ENCODE measurements at places on chromosomes 3 and 15.

DNA sequence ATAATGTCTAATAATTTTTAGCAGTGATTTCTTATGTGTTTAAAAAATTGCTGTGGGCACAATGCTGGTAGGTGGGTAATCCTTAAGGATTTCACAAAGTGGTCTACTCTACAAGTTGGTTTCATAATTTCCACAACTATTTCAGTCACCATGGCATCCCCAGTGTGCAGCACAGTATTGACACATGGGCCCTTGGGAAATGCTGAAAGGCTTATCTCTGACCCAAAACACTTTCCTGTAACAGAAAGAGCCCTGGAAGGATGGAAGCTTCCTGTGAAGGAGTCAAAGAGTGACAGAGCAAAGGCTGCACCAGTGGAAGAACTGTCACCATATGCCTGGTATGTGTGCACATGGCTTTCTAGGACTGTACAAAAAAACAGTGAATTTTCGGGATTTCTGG, 153.7 kb downstream of the ANO10 start:
- no peak for DNase-seq

- DNase-seq = no peak
These were observed 29.5 kb downstream of the P2RY14 start for GRCh38 chr3:151248772-151249337.

DNA sequence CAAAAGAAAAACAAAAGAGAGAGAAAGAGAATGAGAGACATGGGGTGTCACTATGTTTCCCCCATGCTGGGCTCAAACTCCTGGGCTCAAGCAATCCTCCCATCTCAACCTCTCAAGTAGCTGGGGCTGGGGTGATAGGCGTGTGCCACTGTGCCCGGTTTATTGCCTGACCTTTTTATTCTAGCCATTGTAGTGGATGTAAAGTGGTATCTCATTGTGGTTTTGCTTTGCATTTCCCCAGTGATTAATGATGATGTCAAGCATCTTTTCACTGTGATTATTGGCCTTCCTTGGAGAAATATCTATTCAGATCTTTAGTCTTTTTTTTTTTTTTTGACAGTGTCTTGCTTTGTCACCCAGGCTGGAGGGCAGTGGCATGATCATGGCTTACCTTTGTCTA, 37.7 kb upstream of the GK5 start:
- no peak for DNase-seq

GRCh38 chr15:92848852-92849598, 51.1 kb upstream of the CHD2 start:
- DNase-seq = no peak

- no peak for DNase-seq
These were observed 219.0 kb downstream of the SHQ1 start for GRCh38 chr3:72629191-72629631.

DNA sequence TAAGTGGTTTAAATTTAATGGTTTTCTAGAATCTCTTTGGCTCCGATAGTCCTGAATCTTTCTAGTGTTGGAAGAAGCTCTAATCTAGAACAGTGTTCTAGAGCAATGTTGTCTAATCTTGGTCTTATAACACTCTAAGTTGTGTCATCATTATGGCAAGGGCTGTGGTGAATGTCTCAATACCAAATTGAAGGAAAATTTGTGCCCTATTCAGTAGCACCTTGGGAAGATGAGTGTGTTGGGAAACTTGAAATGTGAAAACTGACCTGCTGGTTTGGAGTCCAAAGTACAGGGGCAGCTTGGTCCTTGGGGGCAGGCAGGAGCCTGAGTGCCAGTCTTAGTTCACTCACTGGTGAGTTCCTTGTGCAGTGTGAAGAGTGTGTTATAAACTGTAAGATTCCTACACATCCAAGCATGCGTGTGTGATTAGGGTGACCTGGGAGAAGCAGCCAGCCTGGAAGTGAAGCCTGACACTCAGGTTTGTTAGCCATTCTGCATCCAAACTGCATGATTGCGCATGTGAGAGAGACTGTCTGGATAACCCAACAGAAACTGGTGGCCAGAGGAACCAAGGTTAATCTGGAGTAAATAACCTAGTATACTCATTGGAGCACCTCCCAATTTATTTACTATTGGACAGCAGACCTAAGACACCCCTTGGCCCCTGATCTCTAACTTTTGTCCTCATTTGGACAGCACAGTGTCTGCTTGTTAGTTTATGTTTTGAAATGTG, 14.6 kb downstream of the ZNF592 start:
- no peak for DNase-seq

DNA sequence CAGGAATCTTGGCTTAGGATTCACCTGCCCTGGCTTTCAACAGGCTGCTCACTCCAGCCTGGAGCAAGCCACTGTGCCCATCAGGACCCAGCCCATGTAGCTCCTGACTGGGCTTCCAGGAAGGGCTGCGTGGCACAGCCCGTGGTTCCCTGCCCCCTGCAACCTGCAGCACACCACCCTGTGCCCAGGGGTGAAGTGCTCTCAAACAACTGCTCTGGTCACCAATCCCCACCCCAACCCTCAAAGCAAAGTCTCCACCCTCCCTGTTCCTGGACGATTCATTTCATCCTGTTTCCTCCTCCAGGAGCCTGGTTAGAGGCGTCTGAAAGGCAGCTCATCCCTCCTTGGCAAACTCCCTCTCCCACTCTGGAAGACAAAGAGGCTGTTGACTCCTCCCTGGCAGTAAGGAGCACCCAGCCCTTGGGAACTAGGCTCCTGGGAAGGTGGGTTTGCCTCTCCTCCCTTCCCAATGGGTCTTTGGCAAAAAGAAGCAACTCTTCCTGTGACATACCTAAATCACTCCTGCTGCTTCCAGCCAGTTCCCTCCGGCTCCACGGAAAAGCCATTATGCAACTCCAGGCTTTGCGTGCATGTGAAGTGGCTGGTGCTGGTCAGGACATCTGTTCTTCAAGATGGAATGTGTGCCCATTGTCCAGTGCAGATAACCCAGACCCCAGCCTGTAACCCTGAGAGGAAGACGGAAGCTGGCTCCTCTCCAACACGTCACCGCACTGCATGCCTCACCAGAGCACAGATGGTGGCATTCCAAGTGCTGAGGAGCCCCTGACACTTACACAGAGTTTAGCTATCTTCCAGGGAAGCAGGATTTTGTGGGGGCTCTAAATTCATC, 29.1 kb upstream of the VIPR1 start:
- no peak for DNase-seq

- DNase-seq = no peak
These were observed 190.0 kb downstream of the GABRB3 start for GRCh38 chr15:26582840-26583239.

- peak; percentile 73 for DNase-seq
These were observed 23.3 kb downstream of the STAG1 start for GRCh38 chr3:136728918-136729317.

DNA sequence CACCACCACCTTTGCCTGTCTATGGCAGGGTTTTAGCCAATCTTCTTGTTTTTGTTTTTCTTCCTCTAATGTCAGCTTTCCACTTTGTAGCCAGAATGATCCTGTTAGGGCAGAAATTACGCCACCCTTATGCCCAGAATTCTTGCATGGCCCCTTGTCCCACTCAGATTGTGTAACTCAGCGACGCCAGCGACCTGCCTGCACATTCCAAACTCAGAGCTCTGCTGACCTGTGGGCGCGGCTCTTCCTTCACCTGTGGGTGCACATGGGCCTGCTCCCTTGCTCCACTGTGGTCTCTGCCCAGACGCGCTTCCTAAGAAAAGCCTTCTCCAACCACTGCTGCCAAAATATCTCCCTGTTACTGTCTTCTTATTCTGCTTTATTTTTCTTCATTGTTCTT, 45.0 kb downstream of the MED12L start:
- no peak for DNase-seq

GRCh38 chr3:121995161-121996137, 26.6 kb downstream of the ILDR1 start:
- DNase-seq = peak; percentile 30

DNA sequence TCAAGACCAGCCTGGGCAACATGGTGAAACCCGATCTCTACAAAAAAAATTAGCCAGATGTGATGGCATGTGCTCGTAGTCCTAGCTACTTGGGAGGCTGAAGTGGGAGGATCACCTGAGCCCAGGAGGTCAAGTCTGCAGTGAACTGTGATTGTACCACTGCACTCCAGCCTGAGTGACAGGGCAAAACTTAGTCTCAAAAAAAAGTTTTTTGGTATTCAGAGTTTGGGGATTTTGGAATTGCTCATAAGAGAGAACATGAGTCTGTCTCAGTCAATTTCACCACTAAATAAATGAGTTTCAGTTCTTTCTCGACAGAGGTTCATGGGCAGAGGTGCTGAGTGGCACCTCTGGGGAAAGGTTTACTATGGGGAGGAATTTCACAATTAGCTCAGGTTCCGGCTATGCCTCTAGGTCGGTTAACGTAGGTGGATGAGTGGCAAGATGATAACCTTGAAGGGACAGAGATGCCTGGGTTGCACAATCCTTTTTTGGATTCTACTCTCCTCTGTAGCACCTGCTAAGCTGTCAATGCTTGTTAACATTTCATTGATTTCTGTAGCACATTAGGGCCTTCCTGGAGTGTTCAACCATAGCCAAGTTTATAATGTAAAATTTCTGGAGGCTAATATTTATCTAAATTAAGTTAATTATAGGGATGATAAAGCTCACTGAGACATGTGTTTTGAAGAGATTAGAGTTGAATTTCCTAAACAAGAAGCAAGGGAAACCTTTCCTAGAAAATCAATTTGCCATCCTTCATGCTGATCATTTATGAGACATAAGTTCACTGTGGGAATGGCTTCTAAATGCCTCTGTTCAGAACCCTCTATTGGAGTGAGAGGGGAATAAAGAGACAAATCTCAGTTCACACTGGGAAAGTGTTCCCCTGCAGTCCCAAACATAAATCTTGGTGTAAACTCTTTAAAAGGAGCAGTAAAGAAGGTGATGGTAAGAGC, 37.4 kb upstream of the DCP1A start:
- no peak for DNase-seq

GRCh38 chr3:159763011-159763601, 225.5 kb upstream of the IL12A start:
- DNase-seq = peak; percentile 84

GRCh38 chr3:24704496-24704895, 209.8 kb upstream of the THRB start:
- DNase-seq = no peak

GRCh38 chr15:81092559-81092902, 41.5 kb upstream of the CFAP161 start:
- no peak for DNase-seq

GRCh38 chr3:119469418-119470189, 841 bp downstream of the POGLUT1 start:
- DNase-seq = peak; percentile 23

DNA sequence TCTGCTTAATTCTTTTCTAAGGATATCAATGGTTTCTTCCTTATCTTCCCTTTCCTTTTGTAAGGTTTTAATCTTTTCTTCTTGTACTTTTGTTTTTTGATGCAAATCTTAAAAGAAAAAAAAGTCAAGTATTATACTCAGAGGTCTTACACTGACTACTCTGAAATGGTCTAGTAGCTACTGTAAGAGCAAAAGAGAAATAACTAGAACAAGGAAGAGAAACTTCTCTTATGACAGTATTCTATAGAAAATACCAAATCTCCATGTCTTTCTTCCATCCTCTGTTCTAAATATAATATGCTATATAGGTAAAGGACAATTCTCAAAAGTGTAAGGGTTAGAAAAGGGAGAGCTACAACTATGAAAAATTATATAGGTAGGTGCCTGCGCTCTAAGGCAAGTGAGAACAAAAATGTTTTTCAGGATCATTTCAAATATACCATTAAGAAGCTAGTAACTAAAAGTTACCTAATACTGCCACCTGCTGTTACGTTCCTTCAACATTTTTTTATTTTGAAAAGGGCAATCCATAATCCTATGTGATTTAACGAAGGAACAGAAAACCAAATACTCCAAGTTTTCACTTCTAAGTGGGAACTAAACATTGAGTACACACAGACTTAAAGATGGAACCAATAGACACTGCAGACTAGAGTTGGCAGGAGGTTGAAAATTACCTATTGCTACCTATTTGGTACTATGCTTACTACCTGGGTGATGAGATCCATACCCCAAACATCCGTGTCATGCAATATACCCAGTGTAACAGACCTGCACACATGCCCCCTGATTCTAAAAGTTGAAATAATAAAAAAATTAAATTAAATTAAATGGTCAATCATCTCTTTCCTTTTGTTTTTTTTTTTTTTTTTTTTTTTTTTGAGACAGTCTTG, 36.7 kb downstream of the CIP2A start:
- DNase-seq = peak; percentile 61

DNA sequence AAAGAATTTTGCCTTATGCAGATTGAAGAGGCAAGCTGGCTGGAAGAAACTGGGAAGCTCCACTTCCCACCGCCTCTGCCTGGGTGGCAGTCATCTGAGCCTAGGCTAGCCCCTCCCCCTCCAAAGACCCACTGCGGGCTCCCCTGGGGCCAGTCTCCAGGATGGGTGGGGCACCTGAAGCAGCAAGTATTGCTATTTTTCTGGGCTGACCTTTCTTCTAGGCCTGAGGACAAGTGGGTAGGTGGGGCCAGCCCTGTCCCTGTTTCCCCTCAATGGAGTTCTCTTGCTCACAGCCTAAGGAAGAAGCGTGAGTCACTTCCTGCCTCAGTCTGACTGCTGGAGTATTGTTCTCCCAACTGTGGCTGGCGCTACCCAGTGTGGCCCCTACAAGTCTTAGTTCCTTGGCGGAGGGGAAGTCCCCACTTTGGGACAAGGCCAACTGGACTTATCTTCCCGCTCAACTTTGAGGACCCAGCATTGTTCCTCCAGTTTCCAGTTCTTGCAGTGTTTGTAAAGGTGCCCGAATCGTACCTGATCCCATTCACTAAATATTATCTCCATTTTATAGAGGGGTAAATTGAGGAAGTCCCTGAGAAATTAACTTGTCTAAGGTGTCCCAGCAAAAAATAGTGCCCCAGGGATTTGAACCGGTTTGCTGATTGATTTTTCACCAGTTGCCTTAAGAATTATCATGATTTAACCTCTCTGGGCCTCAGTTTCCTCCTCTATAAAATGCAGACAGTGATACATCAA, 1.4 kb downstream of the FURIN start:
- DNase-seq = peak; percentile 67

DNA sequence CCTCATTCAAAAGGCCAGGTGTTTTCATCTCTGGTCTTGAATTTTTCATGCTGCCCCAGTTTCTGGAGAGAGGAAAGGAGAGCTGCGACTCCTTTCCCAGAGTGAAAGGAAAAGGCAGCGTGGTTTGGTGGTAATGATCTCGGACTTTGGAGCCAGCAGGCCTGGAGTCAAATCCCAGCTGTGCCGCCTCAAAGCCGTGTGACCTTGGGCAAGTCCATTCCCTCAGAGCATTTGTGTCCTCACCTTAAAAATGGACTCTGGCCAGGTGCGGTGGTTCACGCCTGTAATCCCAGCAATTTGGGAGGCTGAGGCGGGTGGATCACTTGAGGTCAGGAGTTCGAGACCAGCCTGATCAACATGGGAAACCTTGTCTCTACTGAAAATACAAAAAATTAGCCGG, 4.7 kb upstream of the CCDC33 start:
- no peak for DNase-seq

GRCh38 chr3:58357402-58357801, 24.7 kb downstream of the PXK start:
- DNase-seq = no peak

GRCh38 chr3:35633332-35634124, 5.8 kb upstream of the ARPP21 start:
- DNase-seq = peak; percentile 10

- DNase-seq = peak; percentile 43
These were observed at the start of gene RYR3 for GRCh38 chr15:33310481-33311311. Gene RYR3, plus strand, starts transcription at chr15:33310967. Its CDS starts 79 bp downstream, at chr15:33311046.

GRCh38 chr15:93159930-93160329, 70.9 kb upstream of the RGMA start:
- DNase-seq = no peak

Data from ACHN (cell line).